Small intestine (tissue), 16 donors: ENCODE measurements at places on chromosomes 5 and 9. TPM values are rescaled to one million over a fixed set of nuclear protein-coding genes. Genes with fewer than 3 reads are reported as not detected.
A peak's percentile ranks its signal among the peaks of the same experiment; 100 is the strongest.

The RNF208 gene
- polyA plus RNA-seq, result 2.7 TPM

DNA sequence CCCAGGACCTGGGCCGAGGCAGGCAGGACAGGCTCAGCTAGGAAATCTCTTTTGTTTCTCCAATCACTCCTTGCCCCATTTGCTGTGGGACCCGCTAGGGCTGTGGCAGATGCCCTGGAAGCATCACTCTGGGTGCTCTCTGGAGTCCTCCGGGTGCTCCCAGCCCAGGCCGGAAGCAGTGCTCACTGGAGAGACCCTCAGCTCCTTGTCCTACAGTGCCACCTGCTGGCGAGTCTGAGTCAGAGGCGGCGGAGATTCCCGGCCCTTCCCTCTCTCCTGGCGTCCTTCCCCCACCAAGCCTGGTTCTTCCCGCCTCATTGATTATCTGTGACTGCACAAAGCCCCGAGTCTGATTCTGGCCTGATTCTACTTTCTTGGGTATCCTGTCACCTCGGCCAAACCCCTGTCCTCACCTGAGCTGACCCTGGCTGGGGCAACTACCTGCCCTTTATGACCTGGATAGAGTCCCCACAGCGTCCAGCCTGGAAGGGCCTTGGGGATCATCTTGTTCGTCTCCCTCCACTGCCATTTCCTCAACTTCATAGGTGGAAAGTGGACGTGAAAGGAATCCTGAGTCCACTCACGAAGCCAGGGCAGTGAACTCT, 7.3 kb upstream of the BARHL1 start:
- no peak overlapping the region for H3K27ac ChIP-seq
- H3K27me3 ChIP-seq, result peaks cover 21% of the 10 kb centered on the region
- H3K4me1 ChIP-seq, result no peaks in the 10 kb centered on the region
- DNase-seq, result peak; percentile 61

DNA sequence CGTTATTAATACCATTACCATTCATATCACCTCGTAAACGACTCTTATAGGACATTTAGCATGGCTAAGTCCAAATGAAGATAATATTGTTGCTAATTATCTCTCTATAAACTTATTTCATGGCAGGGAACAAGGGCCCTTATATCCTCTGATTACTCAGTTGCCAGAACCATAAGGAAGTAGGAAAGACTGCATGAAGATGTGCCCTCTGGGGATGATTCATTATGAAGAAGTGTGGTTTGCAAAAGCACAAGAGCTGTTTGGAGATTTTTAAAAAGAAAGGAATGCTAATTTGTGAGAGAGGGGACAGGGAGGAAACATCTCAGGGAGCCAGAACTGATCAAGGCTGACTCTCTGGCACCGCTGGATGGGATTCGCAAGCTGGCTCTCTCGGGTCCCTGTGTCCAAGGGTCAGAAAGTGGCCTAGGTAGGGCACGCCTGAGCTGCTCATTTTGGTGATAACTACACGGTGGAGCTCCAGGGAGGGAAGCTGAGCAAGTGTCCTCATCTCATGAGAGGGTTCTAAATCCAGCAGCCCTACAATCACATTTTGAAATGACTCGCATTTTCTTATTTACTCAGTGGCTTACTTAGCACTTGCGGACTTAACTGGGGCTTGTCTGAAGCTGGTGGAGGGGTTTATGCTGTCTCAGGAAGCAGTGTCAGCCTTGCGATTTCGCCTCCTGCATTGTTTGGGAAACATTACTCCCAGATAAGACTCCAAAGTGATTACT, 136.8 kb downstream of the C5orf15 start:
- no peaks in the 10 kb centered on the region for H3K4me1 ChIP-seq
- no peak overlapping the region for H3K27ac ChIP-seq
- peak; percentile 29 for DNase-seq
- no peaks in the 10 kb centered on the region for H3K36me3 ChIP-seq
- no peak overlapping the region for H3K4me3 ChIP-seq

DNA sequence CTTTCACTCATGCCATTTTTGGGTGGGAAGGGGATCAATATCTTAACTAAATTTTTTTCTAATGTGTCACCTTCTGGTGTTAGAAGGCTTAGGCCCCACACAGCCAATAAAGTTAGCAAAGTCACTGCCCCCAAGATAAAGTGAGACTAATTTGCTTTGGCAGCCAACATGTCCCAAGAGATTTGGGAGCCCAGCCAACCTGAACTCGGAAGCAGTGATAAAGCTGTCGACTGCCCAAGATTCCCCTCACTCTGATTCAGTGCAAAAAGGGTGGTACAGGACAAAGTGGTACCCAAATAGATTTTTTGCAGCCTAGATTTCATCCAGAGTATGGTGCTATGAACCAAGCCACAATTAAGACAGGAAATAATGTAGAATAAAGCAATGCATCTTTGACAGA, 572.5 kb upstream of the ARRDC3 start:
- no peak overlapping the region for H3K4me3 ChIP-seq
- no peak for DNase-seq
- no peak overlapping the region for H3K27ac ChIP-seq
- H3K4me1 ChIP-seq, result no peaks in the 10 kb centered on the region
- H3K27me3 ChIP-seq, result no peaks in the 10 kb centered on the region

DNA sequence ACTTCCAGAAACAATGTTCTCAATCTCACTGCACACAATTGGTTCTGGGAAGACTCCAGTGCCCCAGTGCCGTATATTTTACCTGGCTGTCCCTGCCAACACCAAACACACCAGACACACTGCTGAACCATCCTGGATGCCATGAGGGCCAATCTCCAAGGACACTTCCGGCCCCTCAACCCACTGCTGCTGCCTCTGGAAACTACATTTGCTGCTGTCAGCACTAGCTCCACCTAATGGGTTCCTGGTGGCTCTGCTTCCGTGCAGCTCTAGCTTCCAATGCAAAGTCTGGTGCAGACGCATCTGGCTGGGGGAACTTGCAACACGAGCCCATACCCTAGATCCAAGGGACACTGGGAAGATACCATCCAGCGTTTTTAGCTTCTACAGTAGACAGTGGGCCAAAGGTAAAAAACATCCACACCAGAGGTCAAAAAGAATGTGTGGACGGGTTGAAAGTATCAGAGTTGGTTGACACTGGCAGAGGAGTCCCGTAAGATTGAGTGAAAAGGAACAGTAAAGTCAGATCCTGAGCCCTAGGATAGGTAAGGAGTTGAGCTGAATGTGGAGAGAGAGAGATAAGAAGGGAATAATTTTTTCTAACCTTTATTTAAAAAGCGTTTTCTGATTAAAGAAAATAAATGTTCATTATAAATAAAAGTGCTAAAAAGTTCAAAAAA, 99.7 kb upstream of the KIF2A start:
- peaks cover 3% of the 10 kb centered on the region for H3K27me3 ChIP-seq
- no peaks in the 10 kb centered on the region for H3K4me1 ChIP-seq
- H3K27ac ChIP-seq, result no peak overlapping the region
- no peaks in the 10 kb centered on the region for H3K36me3 ChIP-seq

The PKD2L2 gene
- not detected for polyA plus RNA-seq

- no peak overlapping the region for H3K4me3 ChIP-seq
- H3K27ac ChIP-seq, result no peak overlapping the region
- no peaks in the 10 kb centered on the region for H3K27me3 ChIP-seq
Measured at GRCh38 chr9:127291246-127291778, 26.7 kb downstream of the GARNL3 start.
